Mesendoderm (in vitro differentiated cells): ENCODE measurements at places on chromosomes 4 and X.
A peak's percentile ranks its signal among the peaks of the same experiment; 100 is the strongest.

DNA sequence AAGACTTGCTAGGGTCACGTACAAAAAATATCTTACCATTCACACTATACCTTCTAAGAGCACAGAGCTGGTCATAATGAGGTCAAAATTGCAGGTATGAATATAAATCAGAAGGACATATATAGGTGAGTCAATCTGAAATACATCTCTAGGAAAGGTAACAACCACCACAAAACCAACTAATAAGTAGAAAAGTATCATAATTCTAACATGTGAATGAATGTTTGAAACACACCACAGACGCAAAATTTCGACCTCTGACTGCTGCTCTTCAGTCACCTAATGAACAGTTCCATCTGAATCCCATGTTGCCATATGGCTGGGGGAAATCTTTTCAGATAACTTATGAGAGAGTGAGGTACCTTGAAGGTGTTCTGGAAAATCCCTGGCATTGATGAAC is 22.1 kb downstream of the STAP1 start:
- no peaks in the 10 kb centered on the region for H3K27me3 ChIP-seq
- no peak overlapping the region for H3K27ac ChIP-seq
- no peaks in the 10 kb centered on the region for H3K4me1 ChIP-seq
- no peak overlapping the region for H3K4me3 ChIP-seq

GRCh38 chr4:80196259-80196921 is 913 bp upstream of the PRDM8 start:
- peaks cover 7% of the 10 kb centered on the region for H3K4me1 ChIP-seq
- H3K27ac ChIP-seq = no peak overlapping the region
- H3K27me3 ChIP-seq = peaks cover 66% of the 10 kb centered on the region

GRCh38 chr4:128009428-128009827 is 44.2 kb downstream of the ABHD18 start:
- H3K27me3 ChIP-seq = no peaks in the 10 kb centered on the region
- no peak overlapping the region for H3K4me3 ChIP-seq
- no peaks in the 10 kb centered on the region for H3K36me3 ChIP-seq

GRCh38 chr4:88533937-88534750 is 10.6 kb upstream of the PYURF start:
- no peak overlapping the region for H3K4me3 ChIP-seq
- H3K27ac ChIP-seq = peak overlapping the region; percentile 70
- peak; percentile 63 for DNase-seq
